ENCODE measurements at places on chromosomes 6 and 20. TPM values are rescaled to one million over a fixed set of nuclear protein-coding genes. Genes with fewer than 3 reads are reported as not detected.

Gene OOEP
- total RNA-seq = not detected

Gene MCCD1
- not detected for total RNA-seq

Gene NRSN1
- total RNA-seq = not detected

Gene RIPPLY2
- total RNA-seq = not detected

Gene GABBR1
- 12.3 TPM for total RNA-seq

Gene CFB
- total RNA-seq = 10.7 TPM

Gene LPA
- not detected for total RNA-seq

Gene MTRF1L
- 14.9 TPM for total RNA-seq

Gene ADTRP
- 0.26 TPM for total RNA-seq

Gene LRP11
- total RNA-seq = 51.3 TPM

Gene WFDC5
- total RNA-seq = not detected

Gene NCOA6
- 7.0 TPM for total RNA-seq

Gene EPB41L1
- 17.6 TPM for total RNA-seq

Gene PIGU
- total RNA-seq = 15.5 TPM
